ENCODE measurements at places on chromosomes 11 and 22.

GRCh38 chr11:74015919-74016684 lies 7.2 kb upstream of the UCP3 start:
- ATAC-seq = no peak

GRCh38 chr22:23532731-23533130 lies 47.4 kb downstream of the IGLL1 start:
- no peak for ATAC-seq

DNA sequence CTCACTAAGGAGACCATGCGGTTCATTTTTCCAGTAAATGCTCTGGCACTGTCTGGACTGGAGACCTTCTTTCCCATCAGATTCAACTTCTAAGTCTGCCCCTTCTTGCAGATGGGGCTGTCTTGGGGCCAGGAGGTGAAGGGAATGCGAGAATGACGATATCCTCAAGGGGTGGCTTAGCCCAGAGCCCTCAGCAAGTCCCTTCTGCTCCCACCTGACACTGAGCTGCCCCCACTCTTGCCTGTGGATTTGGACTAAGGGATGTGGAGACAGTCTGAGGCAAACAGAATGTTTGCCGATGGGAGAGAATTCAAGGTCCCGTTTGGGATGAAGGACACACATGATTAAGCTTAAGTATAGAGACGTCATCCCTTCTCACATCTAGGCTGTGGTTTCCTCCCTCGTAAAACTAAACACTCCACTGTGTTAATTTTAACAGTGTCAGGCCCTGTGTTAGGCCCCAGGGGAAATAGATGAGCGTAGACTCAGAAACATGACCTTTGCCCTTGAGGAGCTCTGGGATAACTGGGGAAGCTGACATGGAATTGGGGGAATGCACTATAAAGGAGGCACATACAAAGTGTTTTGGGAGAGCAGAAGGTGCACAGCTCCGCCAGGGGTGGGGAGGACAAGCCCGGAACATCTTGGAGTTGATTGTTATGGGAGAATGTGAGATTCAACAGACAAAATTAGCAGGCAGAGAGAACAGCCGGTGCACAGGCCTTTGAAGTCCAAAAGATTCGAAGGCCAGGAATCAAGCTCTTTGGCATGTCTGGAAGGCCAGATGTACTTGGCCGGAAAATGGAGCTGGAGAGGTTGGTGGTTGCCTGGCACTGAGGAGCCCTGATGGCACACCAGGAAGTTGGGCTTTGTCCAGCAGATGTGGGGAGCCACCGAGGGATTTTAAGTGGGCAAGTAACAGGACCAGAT lies 71.6 kb downstream of the ST3GAL4 start:
- no peak for ATAC-seq

DNA sequence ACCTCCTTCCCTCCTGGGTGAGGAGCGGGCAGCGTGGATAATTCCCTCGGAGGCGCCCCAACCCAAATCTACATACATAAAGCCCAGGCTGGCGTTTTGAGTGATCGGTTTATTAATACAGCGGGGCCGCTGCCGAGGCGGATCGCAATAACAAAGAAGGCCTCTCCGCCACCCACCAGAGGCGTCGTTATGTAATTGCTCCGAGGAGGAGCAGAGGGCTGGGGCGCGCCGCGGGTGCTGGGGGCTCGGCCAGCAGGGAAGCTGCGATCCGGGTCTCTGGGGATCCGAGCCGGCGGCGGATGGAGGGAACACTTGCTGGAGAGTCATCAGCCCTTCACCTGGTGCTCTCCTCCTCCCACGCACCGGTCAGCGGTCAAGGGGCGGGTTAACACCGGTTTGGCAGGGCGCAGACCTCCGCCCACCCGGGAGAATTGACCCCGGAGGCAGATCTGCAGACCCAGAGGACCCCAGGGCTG lies 6.4 kb upstream of the TP53I11 start:
- peak; percentile 27 for ATAC-seq

GRCh38 chr11:85164743-85165142 lies 462.4 kb downstream of the DLG2 start:
- ATAC-seq = no peak

DNA sequence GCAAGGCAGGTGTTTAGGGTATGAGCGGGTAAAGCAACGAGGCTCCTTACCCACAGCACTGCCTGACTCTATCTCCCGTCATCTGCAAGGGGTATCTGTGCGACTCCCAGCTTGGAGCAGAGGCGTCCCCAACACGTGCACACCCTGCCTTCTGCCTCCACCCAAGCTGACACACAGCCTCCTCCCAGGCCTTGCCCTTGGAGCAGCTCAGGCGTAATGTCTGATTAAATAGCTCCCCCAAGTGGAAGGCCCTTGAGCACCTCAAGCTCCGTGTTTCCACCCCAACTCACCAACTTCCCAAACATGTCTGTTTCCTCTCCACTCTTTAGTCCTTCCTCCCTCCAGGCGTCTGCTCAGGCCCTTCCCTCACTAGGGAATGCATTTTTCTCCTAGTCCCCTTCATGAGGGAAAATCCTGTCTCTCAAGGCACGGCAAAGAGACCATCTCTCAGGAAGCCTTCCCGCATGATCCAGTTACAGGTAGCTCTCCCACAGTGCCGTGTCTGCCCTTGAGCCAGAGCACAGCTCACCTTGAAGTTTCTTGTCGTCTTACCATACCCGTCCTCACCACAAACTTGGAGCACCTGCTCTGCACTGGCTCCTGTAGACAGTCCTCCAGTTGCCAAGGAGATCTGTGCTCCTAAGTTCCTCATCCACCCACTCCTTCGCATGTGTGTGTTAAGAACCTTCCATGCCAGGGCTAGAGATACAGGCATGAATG lies 15.8 kb downstream of the CYB5R2 start:
- ATAC-seq = peak; percentile 85

DNA sequence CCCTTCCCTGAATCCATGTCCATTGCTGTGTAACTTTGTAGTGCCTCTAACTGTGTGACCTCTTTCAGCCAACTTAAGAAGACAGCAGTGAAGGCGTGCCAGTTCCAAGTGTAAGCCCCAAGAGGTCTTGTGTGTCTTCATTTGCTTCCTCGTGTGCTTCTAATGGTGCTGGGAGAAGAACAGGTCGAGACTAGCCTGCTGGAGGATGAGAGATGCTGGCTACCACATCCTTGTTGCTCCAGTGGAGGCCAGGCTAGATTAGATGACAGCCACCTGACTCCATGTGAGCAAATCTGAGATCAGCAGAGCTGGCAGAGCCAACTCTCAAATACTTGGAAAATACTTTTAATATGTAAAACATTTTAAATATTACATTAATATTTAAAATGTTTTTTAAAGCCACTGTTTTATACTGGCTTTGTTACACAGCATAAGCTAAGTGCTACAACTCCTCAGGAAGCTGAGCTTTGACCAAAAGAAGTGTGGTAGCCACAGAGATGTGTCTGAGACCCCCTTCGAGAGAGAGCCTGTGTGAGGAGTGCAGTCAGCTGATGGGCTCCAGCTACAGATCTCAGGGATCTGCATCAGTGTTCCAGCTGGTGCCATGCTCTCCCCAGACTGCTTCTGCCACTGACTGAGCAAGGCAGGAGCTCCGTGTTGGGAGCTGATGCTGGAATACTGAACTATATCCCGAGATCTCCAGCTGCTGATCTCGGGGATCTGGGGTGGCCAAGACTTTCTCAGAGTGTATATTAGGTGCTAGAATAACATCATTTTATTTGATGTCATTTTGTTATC lies 8.9 kb downstream of the KCNJ11 start:
- no peak for ATAC-seq

DNA sequence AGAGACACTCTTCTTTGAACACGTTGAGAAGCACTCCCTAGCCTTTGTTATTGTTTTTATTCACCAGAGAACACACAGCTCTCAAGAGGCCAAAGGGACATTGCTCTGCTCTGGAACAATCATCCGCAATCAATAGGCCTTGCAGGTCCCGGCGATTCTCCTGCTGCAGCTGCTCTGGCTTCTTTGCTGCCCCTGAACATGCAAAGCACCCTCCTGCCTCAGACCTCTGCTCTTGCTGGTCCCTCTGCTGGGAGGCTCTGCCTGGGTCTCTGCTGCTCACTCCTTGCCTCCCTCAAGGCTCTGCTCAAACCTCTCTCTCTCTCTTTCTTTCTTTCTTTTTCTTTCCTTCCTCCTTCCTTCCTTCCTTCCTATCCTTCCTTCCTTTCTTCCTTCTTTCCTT lies 232.7 kb downstream of the DSCAML1 start:
- no peak for ATAC-seq

- ATAC-seq = no peak
Observed at GRCh38 chr11:119687373-119688046, 41.5 kb downstream of the NECTIN1 start.

- ATAC-seq = no peak
Observed at GRCh38 chr11:128517451-128518230, 69.7 kb downstream of the ETS1 start.

GRCh38 chr11:93686226-93686625 lies 24.7 kb downstream of the CEP295 start:
- ATAC-seq = no peak

Data from gastroesophageal sphincter (tissue), 4 donors.